ENCODE measurements at places on chromosomes 2 and 18.

DNA sequence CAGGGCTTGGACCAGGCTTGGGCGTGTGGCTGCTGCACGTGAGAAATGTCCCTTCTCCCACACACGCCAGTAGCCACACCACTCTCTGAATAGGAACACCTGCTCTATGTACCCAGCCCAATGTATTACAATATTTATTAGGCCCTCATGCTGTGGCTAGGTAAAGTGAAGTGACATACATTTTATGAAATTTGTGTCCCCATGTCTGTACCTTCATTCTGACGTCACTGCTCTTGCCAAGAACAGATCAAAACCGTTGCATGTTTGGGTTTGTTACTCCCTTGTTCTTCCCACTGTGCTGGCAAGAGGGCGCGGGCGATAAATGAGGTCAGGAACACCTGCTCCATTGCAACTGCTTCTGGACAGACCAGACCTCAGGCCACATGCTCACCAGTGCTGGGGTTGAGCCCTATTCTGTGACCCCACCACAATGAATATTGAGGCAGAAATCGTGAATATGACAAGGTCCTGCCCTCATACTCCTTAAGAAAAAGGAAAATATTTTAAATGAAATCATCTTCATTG is 436.4 kb upstream of the SALL3 start:
- no peak for DNase-seq

DNA sequence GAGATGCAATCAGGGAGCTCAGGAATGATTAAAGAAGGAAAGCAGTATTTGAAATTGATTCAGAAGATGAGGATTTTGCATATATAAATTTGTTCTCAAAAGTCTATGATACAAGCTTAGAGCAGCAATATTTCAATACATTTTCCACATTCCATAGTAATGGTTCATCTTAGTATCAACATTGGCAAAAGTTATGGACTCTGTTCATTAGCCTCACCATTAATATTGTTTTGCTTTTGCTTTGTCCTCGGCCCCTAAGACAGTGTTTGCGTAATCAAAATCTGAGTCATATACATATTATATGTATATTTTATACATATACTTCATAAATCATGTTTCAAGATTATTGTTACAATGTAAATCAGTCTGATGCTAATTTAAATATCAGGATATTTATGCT is 176.6 kb downstream of the CNTNAP5 start:
- no peak for DNase-seq

GRCh38 chr18:35051641-35052377 is 10.6 kb downstream of the MAPRE2 start:
- no peak for DNase-seq

DNA sequence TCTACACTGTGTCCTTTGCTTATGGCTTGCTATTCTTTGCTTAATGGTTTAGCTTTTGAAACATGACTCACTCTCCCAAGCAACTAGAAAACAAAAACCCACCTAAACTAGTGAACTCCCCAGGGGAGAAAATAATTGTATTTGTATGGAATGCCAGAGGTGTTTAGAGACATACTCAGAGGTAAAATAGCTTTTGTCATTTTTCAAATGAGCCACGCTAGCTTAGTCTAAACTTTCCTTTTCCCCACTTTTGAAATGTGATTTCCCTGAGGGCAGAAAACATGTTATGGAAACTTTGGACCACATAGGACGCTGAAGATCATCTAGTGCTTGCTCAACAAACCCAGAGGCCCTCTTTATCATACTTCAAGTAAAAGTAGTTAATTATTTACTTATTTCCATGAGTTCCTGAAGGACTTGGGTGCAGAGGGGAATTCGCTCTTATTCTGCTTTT is 16.5 kb upstream of the CYTIP start:
- DNase-seq, result no peak

DNA sequence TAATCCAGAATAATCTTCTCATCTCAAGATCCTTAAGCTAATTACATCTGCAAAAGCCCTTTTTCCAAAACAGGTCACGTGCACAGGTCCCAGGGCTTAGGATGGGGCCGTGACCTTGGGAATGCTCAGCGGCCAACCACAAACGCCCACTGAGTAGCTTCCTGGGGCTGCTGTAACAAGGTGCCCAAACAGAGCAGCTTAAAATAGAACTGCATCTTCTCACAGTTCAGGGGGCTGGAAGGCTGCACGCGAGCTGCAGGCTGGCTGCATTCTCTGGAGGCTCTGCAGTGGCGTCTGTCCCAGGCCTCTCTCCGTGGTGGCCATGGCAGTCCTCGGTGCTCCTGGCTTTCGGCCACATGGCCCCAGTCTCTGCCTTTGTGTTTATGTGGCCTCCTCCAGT is 31.9 kb downstream of the ADI1 start:
- DNase-seq, result no peak

All from hippocampal formation (tissue), 2 donors.